NCI-H748 treated with DMSO at 0.1 percent for 48 hours (cell line): ENCODE measurements at places on chromosomes 3 and 15.

DNA sequence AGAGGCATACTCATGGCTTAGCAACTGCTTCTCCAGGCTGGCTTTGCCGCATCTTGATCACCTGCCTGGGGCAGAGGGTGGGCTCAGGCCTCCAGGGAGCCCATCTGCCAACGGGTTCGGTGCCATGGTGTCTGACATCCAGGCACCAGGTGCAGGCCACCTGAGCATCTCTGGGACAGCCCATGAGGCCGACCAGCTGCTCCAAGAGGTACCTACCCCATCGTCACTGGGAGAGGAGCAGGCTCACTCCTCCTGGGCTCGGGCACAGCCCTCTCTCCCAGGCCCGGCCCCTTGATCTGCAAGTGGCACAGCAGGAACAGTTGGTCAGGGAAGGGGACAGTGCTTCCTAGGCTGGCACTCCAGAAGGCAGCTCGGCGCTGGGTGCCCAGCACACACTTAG lies 21.9 kb downstream of the TPRA1 start:
- no peak for DNase-seq

DNA sequence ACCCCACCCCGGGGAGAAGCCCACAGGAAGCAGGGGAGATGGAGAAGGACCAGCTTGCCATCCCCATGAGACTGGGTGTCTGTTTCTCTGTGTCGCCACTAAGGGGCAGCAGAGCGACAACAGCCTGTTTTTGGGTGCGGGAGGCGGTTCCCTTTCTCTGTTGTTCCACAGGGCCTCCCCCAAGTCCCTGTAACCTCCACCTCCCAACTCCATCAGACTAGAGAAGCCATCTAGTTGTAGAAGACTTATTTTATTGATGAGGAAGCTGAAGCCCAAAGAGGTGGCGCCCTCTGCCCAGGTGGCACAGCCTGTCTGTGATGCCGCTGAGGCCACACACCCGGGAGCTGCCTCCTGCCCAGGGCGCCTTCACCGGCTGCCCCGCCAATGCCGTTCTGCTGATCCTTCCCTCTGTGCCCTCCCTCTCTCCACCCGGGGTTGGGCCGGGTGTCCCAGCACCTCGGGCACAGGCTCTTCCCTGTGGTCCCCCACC lies 3.9 kb upstream of the CCDC9B start:
- peak; percentile 8 for DNase-seq

GRCh38 chr3:190063490-190063889 lies 57.2 kb downstream of the P3H2 start:
- no peak for DNase-seq

- DNase-seq: no peak
Measured at GRCh38 chr3:143294188-143294587, 174.6 kb downstream of the CHST2 start.

- no peak for DNase-seq
Measured at GRCh38 chr3:126067959-126068358, 16.0 kb downstream of the SLC41A3 start.

DNA sequence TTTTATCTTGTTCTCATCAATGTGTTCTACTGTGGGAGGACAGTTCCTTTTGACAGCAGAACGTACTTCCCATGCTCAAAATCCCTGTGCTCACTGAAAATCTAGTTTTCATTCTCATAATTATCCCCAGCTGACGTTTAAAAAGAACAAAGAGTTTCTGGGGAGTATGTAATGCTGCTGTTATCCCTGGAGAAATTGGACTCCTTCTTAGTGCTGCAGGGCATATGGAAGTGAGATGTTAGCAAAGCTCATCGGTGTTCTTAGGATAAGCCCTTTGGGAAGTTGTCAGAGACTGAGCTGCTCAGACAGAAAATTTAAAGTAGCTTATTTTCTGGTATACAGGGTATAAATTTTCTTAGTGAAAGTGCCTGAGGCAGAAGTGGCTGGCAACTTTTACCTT lies 66.5 kb downstream of the CDAN1 start:
- no peak for DNase-seq
